ENCODE measurements at places on chromosomes 7 and 10.

- DNase-seq: no peak
Measured at GRCh38 chr7:118836933-118837332, 612.4 kb downstream of the ANKRD7 start.

DNA sequence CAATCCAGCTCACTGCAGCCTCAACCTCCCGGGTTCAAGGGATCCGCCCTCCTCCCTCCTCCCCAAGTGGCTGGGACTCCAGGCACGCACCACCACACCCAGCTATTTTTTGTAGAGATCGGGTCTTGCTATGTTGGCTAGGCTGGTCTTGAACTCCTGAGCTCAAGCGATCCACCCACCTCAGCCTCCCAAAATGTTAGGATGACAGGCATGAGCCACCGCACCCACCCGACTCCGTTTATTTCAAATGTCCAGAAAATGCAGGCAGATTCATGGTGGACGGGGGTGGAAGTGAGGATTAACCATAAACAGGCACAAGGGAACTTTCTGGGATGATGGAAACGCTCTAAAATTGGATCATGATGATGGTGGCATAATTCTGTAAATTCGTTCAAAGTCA is 84.5 kb upstream of the DNAAF5 start:
- DNase-seq: no peak

GRCh38 chr7:21971780-21972396 is 26.2 kb upstream of the CDCA7L start:
- DNase-seq: no peak

GRCh38 chr7:117875566-117875965 is 2.3 kb upstream of the CTTNBP2 start:
- DNase-seq: no peak

GRCh38 chr7:147182874-147183273 is 1066.3 kb downstream of the CNTNAP2 start:
- no peak for DNase-seq
